ENCODE measurements at places on chromosomes 5 and 9. TPM values are rescaled to one million over a fixed set of nuclear protein-coding genes. Genes with fewer than 3 reads are reported as not detected.

The CDH12 gene
- total RNA-seq: not detected

The NAIP gene
- total RNA-seq: 0.35 TPM

The IFNB1 gene
- total RNA-seq: not detected

The PCDHB8 gene
- total RNA-seq: 0.28 TPM

The PFN3 gene
- total RNA-seq: not detected

The PLPP7 gene
- total RNA-seq: not detected

The PGGT1B gene
- total RNA-seq: 20.2 TPM

The ECM2 gene
- 0.17 TPM for total RNA-seq

The SEMA5A gene
- total RNA-seq: under 0.01 TPM

The CDKN2A gene
- not detected for total RNA-seq

All from A549 treated with AZD2906 at 1 μM for 4 hours (cell line).